ENCODE measurements at places on chromosomes 16 and 17.
A peak's percentile ranks its signal among the peaks of the same experiment; 100 is the strongest.

DNA sequence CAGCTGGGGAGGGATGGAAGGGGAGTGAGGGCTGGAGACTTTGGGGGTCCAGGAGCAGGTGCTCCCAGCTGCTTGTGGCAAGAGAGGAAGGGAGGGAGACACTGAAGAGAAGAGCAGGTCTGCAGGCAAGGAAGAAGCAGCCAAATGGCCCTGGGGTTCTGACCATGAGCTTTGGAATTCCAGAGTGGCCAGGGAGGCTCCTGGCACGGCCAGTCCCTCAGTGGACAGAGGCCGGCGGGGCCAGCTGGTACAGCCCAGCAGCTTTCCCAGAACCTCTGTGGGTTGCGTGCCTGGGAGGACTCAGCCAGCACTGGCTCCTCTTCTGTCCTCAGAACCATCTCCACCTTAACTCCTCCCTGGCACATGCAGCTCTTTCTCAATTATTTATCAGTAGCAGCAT is 233.0 kb downstream of the MSI2 start:
- DNase-seq, result no peak

GRCh38 chr17:3026125-3026855 is 37.1 kb downstream of the OR1D5 start:
- no peak for DNase-seq

GRCh38 chr16:67177743-67178699 is 5.7 kb downstream of the MATCAP1 start:
- no peak for DNase-seq

GRCh38 chr17:8375738-8376259 is 705 bp downstream of the KRABD2 start:
- DNase-seq, result no peak

DNA sequence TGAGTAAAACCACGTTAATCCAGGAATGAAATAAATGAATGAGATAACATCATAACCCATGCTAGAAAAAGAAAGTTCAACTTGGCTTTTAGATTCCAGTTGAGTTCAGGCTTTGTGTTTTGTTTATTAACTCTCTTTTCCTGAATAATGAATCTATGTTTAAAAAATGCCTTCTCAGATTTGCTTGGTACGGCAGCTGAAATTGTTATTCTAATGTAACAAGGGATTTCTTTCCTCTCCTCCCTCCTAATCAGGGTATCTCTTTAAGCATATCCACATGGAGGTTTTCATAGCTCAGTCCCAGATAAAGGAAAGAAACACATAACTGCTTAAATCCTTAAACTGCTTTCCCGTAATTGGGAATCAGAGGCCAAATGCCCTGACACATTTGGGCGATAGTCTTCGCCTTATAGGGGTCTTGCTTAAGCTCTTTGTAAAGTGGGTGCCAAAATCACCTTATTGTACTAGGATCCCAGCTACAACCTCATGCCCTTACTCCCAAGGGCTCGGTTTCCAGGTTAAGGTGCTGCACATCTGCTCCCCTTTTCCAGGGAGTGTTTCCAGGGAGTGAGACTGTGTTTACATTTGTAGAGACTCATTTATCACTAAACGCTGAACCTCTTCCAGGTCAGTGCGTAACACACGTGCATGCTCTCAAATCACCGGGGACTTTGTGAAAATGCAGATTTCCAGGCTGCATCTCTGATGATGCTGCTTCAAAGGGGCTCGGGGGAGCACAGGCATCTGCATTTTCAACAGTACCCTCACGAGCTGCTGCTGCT is 142.8 kb upstream of the FOXF1 start:
- DNase-seq, result no peak

- no peak for DNase-seq
Measured at GRCh38 chr17:79691931-79692330, 38.8 kb upstream of the ENPP7 start.

DNA sequence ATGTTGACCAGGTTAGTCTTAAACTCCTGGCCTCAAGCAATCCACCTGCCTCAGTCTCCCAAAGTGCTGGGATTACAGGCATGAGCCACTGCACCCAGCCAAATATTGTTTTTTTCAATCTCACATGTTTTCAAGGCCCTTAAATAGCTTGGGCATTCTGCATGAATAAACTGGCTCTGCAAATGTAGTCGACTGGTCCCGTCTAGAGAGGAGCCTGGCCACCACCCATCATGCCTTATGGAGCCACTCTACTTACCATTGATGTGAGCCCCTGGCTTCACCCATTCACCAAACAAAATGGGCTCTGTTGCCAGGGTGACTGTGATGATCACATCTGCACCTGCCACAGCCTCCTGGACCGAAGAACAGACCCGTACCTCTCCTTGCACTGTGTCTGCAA is 10.8 kb downstream of the CRYM start:
- DNase-seq, result no peak

DNA sequence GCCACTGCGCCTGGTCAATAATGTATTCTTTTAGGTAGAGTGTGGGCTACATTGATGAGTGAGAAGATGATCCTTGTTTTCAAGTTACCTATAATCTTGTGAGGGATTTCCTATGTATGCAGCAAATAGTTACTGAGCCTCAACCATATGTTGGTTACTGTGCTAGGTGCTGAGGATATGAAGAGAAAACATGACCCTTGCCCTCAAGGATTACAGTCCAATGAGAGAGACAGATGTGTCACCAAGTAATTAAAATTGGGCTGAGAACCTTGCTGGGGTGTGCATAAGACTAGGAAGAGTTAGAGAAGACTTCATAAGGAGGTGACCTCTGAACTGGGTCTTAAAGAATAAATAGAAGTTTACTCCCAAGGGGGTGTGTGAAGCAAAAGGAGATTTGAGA is 7.4 kb downstream of the POLR2A start:
- no peak for DNase-seq

DNA sequence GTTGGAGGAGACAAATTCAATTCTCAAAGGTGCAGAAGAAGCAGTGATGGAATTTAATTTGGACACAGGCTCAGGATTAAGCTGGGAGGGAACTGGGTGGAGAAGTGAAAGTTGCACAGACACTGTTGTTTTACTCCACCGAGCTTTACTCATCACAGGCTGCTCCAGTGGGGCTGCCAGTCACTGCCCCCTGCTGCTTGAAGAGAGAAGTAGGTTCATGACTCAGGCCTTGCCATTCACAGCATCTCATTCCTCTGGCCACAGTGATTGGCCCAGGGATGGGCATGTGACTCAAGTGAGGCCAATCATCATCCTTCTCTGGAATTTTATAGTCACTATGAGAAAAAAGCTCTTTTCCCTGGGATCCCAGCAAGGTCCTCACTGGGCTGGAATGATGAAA is 11.8 kb downstream of the GNAO1 start:
- peak; percentile 27 for DNase-seq
